ENCODE measurements at places on chromosomes 11 and 22.

DNA sequence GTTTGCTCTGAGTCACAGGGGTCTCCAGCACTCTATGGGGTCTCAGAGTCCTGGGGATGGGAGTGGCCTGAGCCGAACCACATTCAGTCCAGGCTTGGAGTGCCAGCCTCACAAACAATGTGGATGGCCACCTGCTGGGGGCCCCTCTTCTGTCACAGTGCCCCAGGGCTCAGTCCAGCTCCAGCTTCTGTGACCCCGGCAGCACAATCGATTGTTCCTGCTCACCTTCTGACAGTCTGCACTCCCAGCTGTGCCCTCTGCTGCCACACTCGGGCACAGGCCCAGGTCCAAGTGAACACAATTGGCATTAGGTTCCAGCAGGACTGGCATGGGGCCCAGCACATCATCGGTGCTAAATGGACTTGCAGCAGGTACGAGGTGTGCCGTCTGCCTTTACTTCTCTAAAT, 84.8 kb downstream of the TP53I11 start:
- DNase-seq, result no peak

DNA sequence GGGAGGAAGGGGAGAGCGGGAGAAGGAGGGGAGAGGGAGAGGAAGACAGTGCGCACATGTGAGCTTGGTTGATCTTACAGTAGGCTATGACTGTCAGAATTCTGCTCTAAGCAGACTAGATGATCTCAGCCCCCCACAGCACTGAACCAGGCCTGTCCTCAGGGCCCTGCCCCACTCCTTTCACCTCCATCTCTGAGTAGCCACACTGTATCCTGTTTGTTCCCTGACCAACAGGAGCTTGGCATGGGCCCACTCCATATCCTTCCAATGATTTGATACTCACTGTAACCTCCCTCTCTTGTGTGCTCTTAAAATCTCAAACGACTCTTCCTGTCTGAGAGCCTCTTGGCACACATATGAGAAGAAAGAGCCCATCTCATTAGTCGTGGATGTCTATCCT, 86.1 kb upstream of the PARVA start:
- DNase-seq, result no peak

GRCh38 chr11:92911478-92911877, 58.0 kb upstream of the MTNR1B start:
- no peak for DNase-seq

DNA sequence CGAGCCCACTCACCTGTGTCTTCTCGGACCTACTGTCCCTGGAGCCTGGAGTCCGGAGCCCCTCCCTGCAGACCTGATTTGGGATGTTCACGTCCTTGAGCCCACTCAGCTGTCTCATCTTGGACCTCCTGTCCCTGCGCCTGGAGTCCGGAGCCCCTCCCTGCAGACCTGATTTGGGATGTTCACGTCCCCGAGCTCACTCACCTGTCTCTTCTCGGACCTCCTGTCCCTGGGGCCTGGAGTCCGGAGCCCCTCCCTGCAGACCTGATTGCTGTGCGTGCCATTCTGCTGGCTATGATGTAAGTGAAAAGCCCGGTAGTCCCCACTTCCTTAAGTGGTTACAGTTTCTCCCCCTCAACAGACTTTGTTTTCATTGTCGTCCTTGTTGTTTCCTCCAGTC, 867.1 kb downstream of the BRD1 start:
- no peak for DNase-seq

DNA sequence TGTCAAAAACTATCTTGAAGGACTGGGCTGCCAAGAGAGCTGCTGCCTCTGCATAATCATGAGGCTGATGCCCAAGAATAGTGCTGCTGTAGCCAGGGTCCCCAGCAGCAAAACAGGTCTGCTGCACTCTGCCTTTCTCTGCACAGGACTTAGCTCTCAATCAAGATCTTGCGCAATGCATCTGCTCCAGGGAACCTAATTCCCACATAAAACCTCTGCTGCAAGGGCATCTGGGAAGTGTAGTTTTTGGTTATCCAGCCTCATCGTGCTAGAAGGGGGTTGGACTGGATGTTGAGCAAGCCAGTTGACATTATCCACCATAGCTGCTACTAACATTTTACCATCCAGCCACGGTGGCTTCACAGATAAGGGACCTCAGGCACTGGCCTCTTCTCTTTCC, 192.7 kb downstream of the C11orf91 start:
- DNase-seq, result no peak

- no peak for DNase-seq
Observed at GRCh38 chr11:112166562-112166961, 610 bp upstream of the TEX12 start.

DNA sequence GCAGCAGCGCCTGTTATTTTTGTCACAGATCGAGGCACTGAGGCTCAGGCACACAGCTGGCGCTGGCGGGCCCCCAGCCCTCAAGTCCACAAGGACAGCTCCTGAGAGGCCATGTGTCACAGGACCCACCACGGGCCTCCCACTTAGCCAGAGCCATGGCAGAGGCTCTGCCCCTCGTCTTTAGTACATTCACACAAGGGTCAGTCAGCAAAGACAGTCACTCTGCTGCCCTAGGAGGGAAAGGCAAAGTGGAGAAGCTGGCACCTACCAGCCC, 29.1 kb downstream of the GNAZ start:
- DNase-seq, result no peak

DNA sequence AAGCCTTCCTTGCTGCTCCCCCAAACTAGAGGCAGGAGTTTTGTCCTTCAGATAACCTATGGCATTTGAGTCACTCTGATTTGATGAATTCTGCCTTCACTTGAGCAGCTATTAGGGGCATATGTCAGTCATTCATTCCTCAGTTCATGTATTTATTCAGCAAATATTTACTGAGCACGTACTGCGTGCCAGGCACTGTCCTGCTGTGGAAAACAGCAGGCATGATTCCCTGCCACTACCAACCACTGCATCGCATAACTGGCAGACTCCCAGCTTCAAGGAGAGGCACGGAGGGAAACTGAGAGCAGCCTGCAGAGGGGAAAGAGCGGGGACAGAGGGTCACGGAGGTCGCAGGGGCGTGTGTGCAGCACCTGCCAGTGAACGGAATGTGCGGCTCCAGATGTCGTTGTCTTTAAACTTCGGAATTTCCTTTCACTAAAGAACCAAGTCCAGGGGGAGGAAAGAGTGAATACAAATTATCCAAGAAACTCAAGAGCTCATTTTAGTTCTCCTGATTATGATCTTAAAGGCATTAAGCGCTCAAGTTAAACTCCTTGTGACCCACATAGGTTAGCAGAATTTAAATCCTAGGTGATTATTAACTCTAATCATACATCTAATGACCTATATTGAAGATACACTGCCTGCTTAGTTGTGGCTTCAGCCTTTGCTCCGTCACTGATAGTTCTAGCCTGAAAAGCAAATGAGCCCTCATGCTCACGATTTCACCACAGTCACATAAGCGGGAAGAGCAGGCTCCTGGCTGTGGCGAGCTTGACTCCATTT, 12.6 kb downstream of the PPARA start:
- DNase-seq, result no peak

- DNase-seq, result no peak
Observed at GRCh38 chr11:100861212-100861611, 174.1 kb downstream of the ARHGAP42 start.

All from activated CD4-positive, alpha-beta T cell treated with anti-CD3 and anti-CD28 coated beads, Interleukin-2, amount 50 U/mL, for 48 hours (primary cell).